ENCODE measurements at places on chromosomes 7 and 10.

DNA sequence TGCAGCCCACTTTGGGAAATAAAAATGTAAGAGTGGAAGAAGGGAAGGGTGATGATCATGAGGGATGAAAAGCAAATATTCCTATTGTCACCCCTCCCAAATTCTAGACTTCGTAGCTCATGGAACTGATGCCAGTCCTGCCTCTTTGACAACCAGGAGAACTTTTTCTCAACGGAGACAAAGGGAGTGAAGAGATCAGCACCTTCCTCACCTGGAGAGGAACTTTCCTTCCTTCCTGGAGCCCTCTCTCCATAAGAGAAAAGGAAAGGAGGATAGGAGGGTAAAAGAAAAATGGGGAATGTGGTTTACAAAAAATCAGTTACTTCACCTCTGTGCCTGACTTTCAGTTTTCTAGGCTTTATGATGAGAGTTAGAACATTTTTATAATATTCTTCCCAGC, 3.4 kb downstream of the TBX20 start:
- DNase-seq: no peak

DNA sequence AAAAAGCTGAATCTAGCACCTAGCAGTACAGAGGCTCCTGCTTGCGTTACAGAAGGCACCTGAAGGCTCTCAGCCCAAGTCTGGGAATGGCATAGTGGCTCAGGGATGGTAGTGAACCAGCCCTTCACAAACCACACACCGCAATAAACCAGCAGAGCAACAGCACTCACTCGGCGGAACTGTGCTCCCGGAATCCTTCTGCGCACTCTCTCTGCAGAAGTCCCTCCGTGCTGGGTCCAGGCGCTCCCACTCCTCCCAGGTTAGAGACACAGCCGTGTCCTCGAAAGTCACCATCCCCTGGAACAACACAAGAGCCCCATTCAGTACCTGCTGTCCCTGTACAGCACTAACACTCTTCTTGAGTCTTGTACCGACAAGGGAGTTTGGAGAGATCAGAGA, 1.5 kb downstream of the ZNF394 start:
- DNase-seq: no peak

- no peak for DNase-seq
These were observed 281.7 kb downstream of the AHR start for GRCh38 chr7:17580141-17580540.

DNA sequence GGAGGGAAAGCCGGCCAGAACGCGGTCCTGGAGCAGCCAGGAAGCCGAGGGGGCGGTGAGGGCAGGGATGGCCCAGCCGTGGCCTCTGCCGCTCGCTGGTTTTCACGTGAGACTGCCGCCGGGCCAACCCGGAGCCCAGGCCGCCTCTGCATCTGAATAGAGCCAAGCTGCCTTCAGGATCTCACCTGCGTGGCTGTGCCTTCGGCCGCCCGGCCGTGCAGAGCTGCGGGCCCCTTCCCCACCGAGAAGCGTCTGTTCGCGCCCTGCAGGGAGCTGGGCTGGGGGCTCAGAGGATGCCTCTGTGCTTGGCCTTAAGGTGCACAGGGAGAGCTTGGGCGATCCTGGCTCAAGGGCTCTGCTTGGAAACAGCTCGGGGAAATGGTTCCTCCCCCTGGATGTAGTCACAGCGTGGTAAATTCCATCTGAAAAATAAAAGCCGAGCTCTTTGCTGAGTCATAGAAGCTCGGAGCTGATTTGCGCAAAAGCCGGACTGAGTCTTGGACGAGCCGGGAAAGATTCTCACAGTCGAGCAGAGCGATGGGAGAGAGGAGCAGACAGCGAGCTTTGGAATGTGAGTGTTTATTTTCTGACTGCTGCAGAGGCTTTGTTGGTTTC, at the start of gene JAKMIP3:
JAKMIP3 (plus strand) TSS at position 456 of the 615 bp plus-strand sequence. CDS start 38,863 bp downstream, outside the sequence.
- no peak for DNase-seq

DNA sequence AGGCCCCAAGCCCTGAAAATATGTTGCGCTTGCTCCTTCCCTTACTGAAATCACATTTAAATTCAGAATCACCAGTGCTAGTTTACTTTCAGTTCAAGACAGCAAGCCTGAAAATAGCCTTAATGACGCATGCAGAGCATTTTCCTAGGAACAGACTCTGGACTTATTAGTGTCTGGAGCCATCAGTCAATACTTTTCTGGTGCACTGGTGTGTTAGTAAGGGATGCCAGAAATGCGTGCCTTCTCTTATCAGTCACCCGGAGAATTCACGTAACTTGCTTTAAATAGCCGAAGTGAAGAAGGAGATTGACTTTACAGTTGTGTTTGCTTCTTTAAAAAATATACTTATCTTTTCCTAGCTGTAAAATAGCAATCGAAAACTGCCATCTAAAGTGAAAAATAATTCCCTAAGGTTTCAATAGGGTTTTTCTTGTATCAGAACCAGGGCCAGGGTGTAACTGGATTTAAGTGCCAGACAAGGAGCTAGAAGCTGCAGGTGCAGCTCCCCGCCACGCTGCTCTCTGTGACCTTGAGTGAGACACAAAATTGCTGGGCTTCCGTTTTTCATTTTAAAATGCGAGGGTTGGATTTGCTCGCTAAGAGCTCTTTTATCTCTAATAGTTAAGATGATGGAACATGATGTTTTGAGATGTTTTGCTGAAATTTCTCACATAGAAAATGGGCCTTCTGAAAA, 177.8 kb downstream of the NSUN6 start:
- no peak for DNase-seq

Measured in stimulated activated CD4-positive, alpha-beta T cell treated with anti-CD3 and anti-CD28 coated beads, Interleukin-2, amount 100 ng/mL, for 48 hours (primary cell).